ENCODE measurements at places on chromosomes 5 and 9.

- DNase-seq = no peak
Observed at GRCh38 chr9:8412327-8412726, 612.7 kb upstream of the DMAC1 start.

- no peak for DNase-seq
Observed at GRCh38 chr5:93359296-93359959, 221.6 kb downstream of the NR2F1-AS1 start.

GRCh38 chr9:91951944-91952520, 2.0 kb upstream of the ROR2 start:
- no peak for DNase-seq

- no peak for DNase-seq
Observed at GRCh38 chr5:33817301-33817700, 74.5 kb downstream of the ADAMTS12 start.

DNA sequence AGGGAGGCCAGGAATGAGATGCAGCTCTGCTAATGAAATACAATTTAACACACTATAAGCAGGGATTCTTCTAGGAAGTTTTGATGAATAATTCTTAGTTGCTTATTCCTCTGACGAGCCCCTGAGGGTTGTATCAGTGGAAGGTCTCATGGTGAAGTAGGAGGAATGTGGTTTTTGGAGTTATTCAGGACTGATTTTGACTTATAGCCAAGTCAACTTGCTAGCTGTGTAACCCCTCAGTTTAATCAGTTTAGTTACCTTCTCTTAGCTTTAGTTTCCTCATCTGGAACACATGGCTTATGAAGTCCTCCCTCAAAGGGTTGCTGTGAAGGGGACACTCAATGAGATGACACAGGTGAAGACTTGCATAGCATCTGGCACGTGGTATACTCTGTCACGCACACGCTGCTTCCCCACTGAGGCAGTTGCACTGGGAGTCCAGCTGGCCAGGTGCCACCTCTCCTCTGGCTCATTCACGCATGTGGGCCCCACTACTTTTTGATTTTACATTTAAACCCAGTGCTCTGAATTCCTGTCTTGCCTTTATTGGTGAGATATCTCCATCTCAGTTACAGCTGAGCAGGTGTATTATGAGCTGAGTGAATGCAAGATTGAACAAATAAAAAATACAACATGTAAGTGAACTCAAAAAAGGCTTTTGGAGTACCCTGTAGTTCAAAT, 415.0 kb downstream of the ARHGEF28 start:
- DNase-seq = no peak

DNA sequence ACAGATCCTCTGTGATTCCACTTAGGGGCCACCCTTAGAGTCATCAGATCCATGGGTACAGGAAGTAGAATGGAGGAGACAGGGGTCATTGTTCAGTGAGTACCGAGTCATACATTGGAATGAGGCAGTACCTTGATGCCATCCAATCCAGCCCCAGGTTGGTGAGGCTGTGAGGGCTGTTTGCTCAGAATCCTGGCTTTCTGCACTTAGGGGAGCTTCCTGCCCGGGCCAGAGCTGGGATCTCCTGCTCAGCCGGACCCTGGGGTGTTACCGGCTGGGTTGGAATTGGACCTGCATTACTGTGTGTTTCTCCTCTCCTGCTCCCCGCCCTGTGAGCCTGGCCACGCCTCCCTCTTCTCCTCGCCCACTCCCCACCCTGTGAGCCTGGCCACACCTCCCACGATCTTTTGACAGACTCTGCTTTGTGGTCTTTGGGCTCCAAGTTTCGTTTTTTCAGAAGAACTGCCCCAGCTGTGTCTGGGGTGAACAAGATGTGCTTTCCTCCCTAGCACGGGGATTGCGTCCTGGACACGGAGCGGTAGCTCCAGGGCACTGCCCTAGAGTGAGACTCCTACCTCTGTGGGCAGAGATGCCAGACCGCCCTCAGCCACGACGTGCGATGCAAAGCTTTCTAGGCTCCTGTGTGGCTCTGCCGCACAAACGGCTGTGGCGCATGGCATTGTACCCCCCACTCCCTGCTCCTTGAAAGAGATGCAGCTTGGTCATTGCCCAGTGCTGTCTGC, 15.4 kb downstream of the TRAF2 start:
- peak; percentile 73 for DNase-seq

DNA sequence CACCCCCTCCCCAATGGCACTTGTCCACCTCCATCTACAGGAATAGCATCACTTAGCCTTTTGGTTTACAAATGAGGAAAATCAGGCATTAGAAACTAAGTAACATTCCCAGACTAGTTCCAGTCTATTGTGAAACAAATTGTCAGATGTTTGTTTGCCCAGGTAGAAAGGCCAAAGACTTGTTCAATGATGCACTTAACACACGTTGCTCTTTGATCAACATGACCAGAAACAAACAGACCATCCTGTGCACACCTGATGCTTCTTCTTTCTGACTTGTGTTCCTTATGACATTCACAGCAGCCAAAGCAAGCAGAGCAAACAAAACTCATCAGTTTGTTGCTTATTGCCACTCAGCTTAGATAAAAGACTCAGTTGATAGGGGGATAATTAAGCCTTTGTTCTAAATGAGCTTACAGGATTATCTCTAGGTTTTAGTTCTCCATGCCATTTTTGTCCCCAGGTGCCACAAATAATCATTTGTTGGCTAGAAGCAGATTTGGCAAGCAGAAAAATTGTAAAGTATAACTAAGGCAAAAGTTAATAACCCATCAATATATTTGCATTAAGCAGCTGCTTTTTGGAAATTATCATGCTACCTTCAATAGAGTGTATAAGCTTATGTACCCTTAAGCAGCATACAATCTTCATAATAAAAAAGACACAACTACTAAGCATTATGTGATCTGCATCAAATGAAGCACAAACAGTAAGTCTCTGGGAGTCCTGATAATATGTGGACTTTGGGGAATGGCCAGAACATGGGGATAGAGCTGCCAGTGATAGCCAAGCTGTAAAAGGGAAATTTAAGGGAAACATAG, 26.3 kb upstream of the FST start:
- DNase-seq = no peak

DNA sequence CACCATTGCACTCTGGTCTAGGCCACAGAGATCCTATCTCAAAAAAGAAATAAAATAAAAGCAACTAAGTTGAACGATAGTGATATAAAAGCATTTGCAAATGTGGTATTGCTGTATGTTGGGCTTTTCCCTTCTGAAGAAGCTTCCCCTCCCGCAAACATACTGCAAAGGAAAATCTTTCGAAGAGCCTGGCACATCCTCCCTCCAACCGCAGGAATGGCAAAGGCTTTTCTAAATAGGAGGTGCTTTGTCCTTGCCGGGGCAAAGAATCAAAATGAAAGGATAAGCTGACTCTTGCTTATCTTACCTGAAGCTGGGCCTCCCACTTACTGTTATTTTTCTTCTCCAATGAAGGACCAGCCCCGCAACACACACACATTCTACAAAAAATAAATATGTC, 45.8 kb downstream of the SERINC5 start:
- no peak for DNase-seq

DNA sequence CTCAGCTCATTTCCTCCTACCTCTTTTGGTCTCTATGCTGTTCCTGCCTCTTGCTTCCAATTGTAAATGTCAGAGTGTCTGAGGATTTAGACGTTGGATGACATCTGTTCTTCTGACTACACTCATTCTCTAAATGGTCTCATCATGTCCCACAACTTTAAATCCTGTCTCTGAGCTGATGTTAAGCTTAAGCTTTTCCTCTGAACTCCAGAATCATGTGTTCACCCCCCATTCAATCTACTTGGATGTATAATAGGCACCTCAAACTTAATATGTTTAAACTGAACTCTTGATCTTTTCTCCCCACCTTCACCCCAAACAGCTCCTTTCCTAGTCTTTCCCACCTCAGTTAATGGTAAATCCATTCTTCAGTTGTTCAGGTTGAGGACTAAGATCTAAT, 433.6 kb downstream of the CSNK1G3 start:
- no peak for DNase-seq

DNA sequence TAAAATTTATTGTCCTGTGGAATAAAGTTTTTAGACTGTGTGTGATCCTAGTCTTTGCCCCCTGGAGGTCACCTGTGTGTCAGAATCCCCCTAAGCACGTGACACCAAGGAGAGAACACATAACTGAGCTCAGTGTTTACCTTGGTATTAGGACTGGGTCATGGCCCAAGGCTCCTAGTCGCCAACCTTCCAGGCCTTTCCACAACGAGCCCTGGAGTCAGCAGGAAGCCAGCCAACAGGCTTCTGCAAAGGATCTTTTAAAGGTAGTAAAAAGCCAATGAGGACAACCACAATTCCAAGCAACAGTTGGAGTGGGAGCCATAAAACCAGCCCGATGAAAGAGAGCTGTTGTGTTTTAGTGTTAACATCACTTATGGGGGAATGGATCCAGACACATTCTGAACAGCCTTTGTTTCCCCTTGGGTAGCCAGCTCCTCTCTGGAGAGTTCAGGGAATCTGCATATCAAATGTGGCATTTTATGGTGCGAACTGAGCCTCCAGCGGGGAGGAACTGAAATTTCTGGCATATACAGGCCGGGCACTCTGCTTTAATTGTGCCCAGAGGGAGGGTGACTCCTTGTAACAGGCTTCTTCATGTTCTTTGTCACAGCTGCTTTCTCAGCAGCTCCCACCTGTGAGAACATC, 239.9 kb downstream of the FSTL4 start:
- DNase-seq = no peak

DNA sequence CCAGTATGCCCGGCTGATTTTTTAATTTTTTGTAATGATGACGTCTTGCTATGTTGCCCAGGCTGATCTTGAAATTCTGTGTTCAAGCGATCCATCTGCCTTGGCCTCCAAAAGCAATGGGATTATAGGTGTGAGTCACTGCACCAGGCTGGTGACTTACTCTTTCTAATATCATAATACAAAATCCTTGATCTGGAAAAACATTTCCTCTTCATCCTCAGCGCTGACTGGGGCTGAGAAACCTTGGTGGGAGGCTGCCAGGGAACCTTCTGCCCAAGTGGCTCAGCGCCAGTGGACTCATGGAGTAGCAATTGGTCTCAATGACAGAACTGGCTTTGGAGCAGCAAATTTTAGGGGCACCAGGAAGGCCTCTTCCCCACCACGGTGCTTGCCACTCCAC, 17.5 kb upstream of the SEMA4D start:
- no peak for DNase-seq

Measured in stimulated activated CD8-positive, alpha-beta memory T cell treated with anti-CD3 and anti-CD28 coated beads, Interleukin-15, amount 100 ng/mL, for 48 hours (primary cell).